Activated T-helper 1 cell treated with anti-CD3 and anti-CD28 coated beads, Interleukin-12 subunit alpha, Interleukin-12 subunit beta, Interleukin-2, Interleukin-4 antibody, amounts not matched to agents 30 ng/mL and 10 ng/mL and 1 ng/mL, durations not matched to agents 14 hours and 24 hours and 36 hours (primary cell): ENCODE measurements at places on chromosomes 3 and 15. TPM values are rescaled to one million over a fixed set of nuclear protein-coding genes. Genes with fewer than 3 reads are reported as not detected.

The METTL6 gene
- 15.0 and 15.8 TPM in 2 replicates for total RNA-seq

The TTLL13 gene
- 0.29 and 0.65 TPM in 2 replicates for total RNA-seq

The PLA2G4E gene
- not detected in 2 replicates for total RNA-seq

DNA sequence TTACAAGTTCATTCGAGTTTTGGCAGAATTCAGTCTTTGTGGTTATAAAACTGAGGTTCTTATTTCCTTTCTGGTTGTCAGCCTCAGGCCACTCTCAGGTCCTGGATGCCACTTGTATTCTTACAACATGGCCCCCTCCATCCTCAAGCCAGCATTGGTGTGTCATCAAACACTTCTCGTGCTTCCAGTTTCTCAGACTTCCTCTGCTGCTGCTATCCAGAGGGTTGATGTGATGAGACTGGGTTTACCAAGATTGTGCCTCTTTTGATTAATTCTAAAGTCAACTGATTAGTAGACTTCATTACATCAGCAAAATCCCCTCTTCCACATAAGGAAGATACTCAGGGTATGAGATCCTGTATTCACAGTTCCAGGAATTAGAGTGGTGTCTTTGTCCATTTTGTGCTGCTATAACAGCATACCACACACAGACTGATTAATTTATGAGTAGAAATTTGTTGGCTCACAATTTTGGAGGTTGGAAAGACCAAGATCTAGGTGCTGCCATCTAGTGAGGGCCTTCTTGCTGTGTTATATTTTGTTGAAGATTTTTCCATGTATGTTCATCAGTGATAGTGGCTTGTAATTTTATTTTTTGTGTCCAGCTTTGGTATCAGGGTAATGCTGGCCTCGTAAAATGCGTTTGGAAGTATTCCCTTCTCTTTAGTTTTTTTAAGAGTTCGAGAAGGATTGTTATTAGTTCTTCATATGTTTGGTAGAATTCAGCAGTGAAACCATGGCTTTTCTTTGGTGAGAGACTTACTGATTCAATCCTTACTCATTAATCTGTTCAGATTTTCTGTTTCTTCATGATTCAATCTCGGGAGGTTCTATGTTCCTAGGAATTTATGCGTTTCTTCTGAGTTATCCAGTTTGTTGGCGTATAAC, 11.1 kb downstream of the LRCH3 start:
- H3K4me1 ChIP-seq: peaks cover 39% of the 10 kb centered on the region
- DNase-seq: no peak
- H3K36me3 ChIP-seq: peaks cover 4% of the 10 kb centered on the region
- H3K27ac ChIP-seq: peak overlapping the region; percentile 42
- no peak overlapping the region for H3K4me3 ChIP-seq

DNA sequence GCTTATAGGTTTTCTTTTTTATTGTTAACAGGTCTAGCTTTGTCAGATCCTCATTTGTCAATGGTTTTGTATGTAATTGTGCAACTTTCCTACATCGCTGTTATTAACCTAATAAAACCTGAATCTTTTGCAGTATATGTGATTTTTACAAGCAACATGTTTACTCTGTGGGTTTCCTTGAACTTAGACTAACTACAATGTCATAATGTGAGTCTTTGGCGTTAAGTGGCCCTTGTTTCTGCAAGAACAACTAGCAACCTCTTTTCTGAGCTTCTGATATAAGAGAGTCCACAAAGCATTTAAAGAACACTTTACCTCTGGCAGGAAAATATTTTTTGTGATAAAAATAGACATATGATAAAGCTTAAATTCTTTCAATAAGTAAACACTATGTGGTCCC, 230.3 kb upstream of the CFAP20DC start:
- H3K4me1 ChIP-seq: no peaks in the 10 kb centered on the region
- H3K36me3 ChIP-seq: no peaks in the 10 kb centered on the region
- no peak for DNase-seq
- no peaks in the 10 kb centered on the region for H3K27me3 ChIP-seq
- no peak overlapping the region for H3K4me3 ChIP-seq

- no peak for DNase-seq
- H3K36me3 ChIP-seq: no peaks in the 10 kb centered on the region
- no peaks in the 10 kb centered on the region for H3K4me1 ChIP-seq
- H3K27me3 ChIP-seq: peaks cover 3% of the 10 kb centered on the region
- no peak overlapping the region for H3K27ac ChIP-seq
Observed at GRCh38 chr3:98991393-98991792, 89.9 kb upstream of the DCBLD2 start.

DNA sequence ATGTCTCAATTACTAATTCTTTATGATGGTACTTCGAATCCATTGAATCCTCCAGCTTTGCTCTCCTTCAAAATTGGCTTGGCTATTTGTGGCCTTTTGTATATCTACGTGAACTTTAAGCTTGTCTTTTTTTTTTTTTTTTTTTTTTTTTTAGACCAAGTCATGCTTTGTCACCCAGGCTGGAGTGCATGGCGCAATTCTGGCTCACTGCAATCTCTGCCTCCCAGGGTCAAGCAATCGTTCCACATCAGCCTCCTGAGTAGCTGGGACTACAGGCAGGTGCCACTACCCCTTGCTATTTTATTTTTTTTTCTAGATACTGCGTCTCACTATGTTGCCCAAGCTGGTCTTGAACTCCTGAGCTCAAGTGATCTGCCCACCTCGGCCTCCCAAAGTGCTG, 7.7 kb upstream of the DIPK2A start:
- H3K27me3 ChIP-seq: peaks cover 33% of the 10 kb centered on the region
- no peaks in the 10 kb centered on the region for H3K4me1 ChIP-seq
- H3K36me3 ChIP-seq: peaks cover 4% of the 10 kb centered on the region

- no peak for DNase-seq
- no peaks in the 10 kb centered on the region for H3K4me1 ChIP-seq
- no peak overlapping the region for H3K4me3 ChIP-seq
- no peak overlapping the region for H3K27ac ChIP-seq
Observed at GRCh38 chr3:151548195-151548594, 87.3 kb upstream of the IGSF10 start.

DNA sequence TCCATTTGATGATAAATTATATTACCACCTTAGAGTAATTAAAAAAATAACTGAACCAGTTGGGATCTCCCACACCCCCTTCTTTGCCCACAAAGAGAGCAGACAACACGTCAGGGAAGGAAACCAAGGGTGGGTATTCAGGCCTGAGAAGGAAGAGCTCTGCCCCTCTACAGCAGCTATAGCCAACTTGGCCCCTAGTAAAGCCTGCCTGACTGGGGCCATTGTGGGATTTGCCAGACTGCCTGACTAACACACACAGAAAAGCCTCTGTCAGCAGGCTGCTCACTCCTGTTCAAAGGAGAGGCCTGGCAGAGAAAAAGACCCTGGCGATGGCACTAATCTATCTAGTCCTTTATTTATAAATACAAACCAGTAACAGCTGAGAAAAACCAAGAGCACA, 41.4 kb downstream of the ATP8B4 start:
- peaks cover 41% of the 10 kb centered on the region for H3K36me3 ChIP-seq
- H3K4me1 ChIP-seq: peaks cover 33% of the 10 kb centered on the region
- H3K27ac ChIP-seq: no peak overlapping the region
- H3K4me3 ChIP-seq: no peak overlapping the region
- DNase-seq: no peak
- H3K27me3 ChIP-seq: no peaks in the 10 kb centered on the region

GRCh38 chr3:171293142-171293782, 166.9 kb downstream of the TNIK start:
- peaks cover 44% of the 10 kb centered on the region for H3K4me1 ChIP-seq
- H3K36me3 ChIP-seq: peaks cover 6% of the 10 kb centered on the region
- DNase-seq: no peak

- no peak for DNase-seq
- peaks cover 4% of the 10 kb centered on the region for H3K27me3 ChIP-seq
- H3K36me3 ChIP-seq: no peaks in the 10 kb centered on the region
- no peak overlapping the region for H3K27ac ChIP-seq
- H3K4me1 ChIP-seq: no peaks in the 10 kb centered on the region
Observed at GRCh38 chr3:169264711-169265110, 398.8 kb downstream of the MECOM start.

GRCh38 chr3:137582484-137582883, 181.6 kb upstream of the SOX14 start:
- no peaks in the 10 kb centered on the region for H3K4me1 ChIP-seq
- no peaks in the 10 kb centered on the region for H3K36me3 ChIP-seq
- no peak for DNase-seq

DNA sequence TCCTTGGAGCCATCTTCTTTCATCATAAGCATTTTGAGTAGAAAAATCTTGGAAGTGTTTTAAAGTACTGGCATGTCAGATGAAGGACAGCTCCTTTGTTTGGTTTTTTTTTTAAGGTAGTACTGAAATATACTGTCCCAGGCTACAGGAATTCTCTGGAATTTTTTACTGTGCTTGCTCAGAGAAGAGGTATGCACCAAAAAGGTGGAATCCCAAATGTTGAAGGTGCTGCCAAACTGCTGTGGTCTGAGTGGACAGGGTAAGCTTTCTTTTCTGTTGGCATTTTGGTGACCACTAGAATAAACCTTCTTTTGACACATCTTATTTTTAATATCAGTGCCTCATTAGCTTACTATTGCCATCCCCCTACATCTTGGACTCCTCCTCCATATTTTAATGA, 7.2 kb downstream of the GNL3 start:
- H3K27me3 ChIP-seq: no peaks in the 10 kb centered on the region
- H3K36me3 ChIP-seq: peaks cover 72% of the 10 kb centered on the region
- H3K4me1 ChIP-seq: peaks cover 61% of the 10 kb centered on the region

DNA sequence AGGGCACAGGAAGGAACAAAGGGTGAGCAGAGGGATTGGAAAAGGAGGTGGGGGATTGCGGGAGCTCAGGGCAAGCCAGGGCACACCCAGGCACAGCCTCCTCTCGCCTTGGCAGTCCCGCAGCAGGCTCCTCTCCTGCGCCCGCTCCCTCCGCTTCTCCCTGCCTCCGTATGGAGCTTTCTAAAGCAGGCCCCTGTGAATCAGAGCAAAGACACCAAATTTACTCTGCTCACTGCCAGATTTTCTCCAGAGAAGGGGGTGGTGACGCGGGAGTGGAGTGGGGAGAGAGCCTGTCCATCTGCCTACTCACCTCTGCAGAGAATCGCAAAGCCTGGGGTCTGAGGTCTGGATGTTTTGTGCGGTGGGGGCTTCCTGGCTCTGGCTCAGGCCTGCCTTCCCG, 20.0 kb downstream of the ATP2B2 start:
- H3K4me1 ChIP-seq: no peaks in the 10 kb centered on the region
- no peak overlapping the region for H3K4me3 ChIP-seq
- H3K27me3 ChIP-seq: peaks cover 3% of the 10 kb centered on the region
- no peak for DNase-seq

- no peak overlapping the region for H3K27ac ChIP-seq
- no peaks in the 10 kb centered on the region for H3K36me3 ChIP-seq
- H3K4me3 ChIP-seq: no peak overlapping the region
Observed at GRCh38 chr15:62874959-62875625, 167.5 kb upstream of the TPM1 start.

GRCh38 chr3:115961380-115961779, 338.1 kb downstream of the GAP43 start:
- H3K4me1 ChIP-seq: no peaks in the 10 kb centered on the region
- no peak overlapping the region for H3K27ac ChIP-seq
- H3K36me3 ChIP-seq: no peaks in the 10 kb centered on the region
- no peaks in the 10 kb centered on the region for H3K27me3 ChIP-seq
- DNase-seq: no peak
- no peak overlapping the region for H3K4me3 ChIP-seq

DNA sequence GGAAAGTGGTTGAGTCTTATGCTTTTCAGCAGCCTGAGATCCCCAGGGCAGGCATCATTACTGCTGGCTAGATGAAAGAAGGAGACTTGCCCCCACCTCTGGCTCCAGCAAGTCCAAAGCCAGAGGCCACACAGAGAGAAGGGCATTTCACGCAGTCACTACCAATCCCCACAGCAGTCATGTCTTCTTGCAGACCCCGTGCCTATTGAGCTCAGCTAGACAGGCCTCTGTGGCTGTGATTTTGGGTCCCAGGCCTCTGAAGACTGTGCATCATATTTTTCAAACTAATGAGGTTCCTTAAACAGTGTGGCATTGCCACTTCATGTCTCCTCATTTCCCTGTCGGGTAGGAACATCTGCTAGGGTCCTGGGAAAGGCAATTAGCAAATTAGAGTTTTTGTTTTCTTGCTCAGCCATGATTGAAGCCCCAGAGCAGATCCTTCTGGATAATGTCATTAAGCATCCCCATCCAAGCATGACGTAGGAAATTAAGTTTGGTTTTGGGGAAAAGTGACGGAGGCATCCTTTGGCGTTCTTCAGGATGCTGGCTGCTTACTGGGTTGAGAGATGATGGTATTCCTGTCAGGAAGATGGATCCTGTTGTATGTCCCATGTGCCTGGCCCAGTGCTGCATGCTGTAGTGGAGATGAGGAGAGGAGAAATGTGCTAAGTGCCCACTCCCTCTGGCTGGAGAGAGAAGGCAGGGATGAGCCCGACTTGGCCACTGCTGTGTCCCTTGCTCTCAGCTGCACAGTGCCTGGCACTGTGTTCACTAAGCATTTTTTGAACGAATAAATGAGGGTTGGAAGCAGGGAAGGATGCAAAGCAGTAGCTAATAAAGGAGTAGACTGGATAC, 7.0 kb downstream of the SPSB4 start:
- no peak overlapping the region for H3K27ac ChIP-seq
- H3K27me3 ChIP-seq: peaks cover 16% of the 10 kb centered on the region
- no peaks in the 10 kb centered on the region for H3K36me3 ChIP-seq
- no peak overlapping the region for H3K4me3 ChIP-seq
- H3K4me1 ChIP-seq: no peaks in the 10 kb centered on the region

- DNase-seq: no peak
- peaks cover 29% of the 10 kb centered on the region for H3K27me3 ChIP-seq
- no peak overlapping the region for H3K4me3 ChIP-seq
- no peaks in the 10 kb centered on the region for H3K4me1 ChIP-seq
Observed at GRCh38 chr15:67361100-67361499, 106.5 kb downstream of the IQCH start.

DNA sequence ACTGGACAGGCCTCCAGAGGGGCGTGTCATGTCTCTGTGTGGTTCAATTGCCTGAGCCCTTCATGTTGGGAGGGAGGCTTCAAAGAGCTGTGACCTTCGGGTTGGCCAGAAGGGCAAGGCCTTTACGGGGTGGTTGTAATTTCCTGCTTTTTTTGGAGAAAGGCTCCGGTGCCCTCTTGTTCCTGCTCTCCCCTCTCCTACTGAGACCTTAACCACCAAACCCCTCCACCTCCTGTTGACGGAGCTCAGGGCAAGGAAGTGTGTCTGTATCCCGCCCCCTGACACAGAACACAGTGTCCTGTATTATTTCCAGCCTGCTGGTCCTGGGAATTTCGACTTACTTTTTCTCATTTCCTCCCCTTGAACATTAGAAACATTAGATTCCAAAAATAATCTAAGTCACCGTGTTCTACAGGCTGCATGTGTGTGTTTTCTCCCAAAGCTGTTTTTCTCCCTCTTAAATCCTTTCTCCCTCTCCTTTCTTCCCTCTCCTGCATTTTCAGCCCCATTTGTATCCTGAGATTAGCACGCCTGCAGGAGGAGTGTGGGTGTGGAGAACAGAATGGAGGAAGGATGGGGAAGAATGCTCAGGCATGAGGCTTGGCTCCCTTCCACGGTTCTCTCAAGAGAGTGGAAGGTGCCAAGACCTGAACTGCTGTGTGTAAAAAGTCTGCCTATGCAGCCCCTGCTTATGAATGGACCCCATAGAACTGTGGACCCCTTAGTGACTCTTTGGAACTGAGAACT, 285.4 kb upstream of the ROPN1 start:
- no peaks in the 10 kb centered on the region for H3K4me1 ChIP-seq
- no peak for DNase-seq
- H3K27ac ChIP-seq: no peak overlapping the region
- H3K36me3 ChIP-seq: no peaks in the 10 kb centered on the region
- H3K27me3 ChIP-seq: peaks cover 7% of the 10 kb centered on the region

- peaks cover 10% of the 10 kb centered on the region for H3K4me1 ChIP-seq
- no peaks in the 10 kb centered on the region for H3K27me3 ChIP-seq
- H3K27ac ChIP-seq: no peak overlapping the region
- H3K4me3 ChIP-seq: no peak overlapping the region
Observed at GRCh38 chr15:77030928-77031375, 36.0 kb downstream of the PSTPIP1 start.

GRCh38 chr15:99092554-99093172, 12.2 kb upstream of the SYNM start:
- peaks cover 12% of the 10 kb centered on the region for H3K27me3 ChIP-seq
- no peak for DNase-seq
- peaks cover 12% of the 10 kb centered on the region for H3K4me1 ChIP-seq
